Fibroblast of lung (primary cell): ENCODE measurements at places on chromosomes 1 and 21. TPM values are rescaled to one million over a fixed set of nuclear protein-coding genes. Genes with fewer than 3 reads are reported as not detected.
A peak's percentile ranks its signal among the peaks of the same experiment; 100 is the strongest.

GRCh38 chr1:218480137-218480536 is 135.0 kb downstream of the TGFB2 start:
- peak; percentile 98 for DNase-seq

DNA sequence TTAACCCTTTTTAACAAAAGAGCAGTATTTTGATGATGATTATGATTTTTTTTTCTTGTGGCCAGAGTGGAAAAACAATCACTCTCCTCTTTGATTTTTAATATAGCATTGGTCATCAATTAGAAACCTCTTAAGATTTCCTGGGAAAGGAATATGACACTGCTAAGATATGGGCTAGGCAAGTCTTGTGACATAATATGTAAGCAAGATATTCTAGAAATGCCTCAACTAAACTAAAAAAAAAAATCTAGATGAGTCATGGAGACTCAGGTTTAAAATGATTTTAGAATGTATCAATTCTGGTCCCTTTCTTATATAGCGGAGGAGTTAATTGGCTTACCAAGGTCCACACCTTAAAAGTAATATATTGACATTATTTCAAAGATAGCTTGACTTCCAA is 60.3 kb upstream of the JUN start:
- peak; percentile 36 for DNase-seq

- no peak for DNase-seq
Measured at GRCh38 chr1:168947041-168947440, 159.4 kb upstream of the ATP1B1 start.

DNA sequence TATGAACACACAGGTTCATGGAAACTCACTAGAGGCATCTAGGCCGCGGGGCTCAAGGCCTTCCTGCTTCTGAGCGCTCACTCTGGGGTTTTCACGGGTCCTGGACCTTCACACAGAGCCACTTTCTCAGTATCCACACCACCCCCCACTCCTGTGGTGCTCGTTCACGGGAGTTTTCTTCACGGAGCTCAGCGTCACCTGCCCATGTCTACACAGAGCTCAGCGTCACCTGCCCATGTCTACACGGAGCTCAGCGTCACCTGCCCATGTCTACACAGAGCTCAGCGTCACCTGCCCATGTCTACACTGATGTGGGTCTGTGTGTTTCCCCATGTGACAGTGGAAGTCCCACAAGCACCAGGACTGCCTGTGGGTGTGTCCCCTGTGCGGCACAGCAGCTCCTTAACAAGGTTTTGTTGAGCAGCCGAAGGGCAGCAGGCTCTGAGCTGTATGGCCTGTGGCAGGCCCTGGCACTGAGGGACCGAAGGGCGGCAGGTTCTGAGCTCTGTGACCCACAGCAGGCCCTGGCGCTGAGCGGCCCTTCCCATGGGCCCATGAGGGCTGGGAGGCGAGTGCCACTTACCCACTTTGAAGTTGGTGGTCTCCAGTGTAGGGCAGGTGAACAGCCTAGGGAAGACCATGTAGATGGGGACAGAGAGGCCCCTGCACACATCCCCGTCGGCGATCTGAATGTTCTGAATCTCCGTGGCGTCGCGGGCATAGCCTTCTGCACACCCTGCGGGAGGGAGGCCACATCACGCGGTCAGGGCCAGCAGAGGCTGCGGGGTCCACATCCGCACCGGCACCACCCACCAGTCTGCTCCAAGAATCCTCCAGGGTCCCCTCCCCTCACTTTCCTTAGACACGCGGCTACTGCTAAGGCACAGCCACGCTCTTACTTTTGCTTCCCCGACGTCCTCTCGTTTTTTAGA is 39.8 kb downstream of the VPS26C start:
- no peak for DNase-seq

DNA sequence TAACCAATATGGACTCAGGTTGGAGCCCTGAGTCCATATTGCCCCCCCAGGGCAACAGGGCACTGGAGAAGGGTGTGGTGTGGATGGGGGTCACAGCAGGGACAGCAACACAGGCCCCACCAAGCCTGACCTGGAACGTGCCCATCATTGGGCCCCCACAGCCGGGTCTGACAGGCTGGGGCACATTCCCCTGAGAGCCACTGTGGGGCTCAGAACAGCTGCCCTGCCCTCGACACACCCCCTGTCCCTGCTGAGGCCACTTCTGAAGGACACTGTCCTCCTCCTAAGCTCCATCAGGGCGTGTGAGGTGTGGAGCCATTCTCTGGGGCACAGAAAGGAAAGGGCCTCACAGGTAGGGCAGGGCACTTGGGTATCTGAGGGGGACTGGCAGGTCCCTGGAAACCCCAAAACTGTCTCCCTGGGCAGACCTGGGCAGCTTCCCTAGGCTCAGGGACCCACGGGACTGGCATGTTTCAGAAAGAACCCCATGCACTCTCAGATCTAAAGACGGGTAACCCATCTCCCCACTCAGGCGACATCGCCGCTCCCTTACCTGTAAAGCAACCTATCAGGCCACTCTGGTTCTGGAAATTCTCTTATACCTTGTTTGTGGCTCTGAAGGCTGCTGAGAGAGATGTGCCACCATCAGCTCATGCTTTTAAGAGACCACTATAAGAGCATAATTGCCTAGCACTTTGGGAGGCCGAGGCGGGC is 95.5 kb downstream of the DMRTB1 start:
- DNase-seq, result no peak

GRCh38 chr1:57782357-57782756 is 358.5 kb upstream of the DAB1 start:
- no peak for DNase-seq

- DNase-seq, result no peak
Measured at GRCh38 chr1:212354464-212354863, 60.2 kb downstream of the PACC1 start.

DNA sequence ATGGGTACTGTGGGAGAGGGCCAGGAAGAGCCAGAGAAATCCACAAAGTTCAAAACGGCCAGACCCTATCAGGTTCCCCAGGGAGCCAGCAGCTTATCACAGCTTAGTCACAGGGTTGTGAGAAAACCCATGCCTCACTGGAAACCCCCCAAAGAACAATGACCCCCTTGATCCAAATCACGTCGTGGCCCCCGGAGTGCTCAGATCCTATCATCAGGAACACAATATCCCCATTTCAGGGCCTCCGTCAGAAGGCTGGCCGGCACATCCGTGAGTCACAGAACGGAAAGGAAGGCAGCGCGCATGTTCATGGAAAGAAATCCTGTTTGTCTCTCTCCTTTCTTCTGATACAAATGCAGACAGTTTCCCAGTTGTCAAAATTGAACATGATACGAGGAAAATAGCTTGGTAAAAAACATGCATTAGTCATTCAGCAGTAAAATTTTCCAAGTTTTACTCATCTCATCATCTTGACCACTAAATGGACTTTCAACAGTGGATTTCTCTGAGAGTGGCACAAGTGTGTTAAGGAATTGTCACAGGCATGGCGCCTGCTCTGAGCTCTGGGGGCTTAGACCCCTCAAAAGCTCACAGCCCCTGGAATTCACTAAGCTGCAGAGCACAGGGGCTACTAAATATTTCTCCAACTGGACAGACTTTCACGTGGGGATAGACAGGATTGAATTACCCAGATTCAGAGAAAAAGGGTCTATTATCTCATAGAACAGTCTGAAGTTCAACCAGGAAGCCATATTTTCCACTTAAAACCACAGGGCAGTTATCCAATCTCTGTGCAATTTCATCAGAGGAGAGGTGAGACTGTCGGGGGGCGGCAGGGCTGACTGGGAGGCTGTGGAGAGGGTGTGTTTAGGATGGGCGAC is 124.8 kb downstream of the RIPK4 start:
- DNase-seq, result peak; percentile 93

DNA sequence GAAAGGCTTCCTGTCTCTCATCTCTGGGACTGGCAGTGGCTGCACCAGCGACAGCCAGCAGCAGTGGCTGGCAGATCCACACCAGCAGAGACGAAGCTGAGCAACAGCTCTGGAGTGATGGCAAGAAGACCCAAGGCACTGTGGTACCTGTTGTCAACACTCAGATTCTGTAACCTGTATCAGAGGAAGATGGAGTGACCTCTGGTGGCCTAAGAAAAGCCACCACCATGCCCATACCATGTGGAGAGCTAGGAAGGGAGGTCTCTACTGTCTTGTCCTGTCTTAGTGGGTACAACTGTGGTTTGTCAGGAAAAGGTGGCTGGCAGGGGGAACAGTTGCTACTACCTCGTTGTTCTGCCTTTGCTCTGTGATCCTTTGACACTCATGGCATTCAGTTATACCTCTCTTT is 22.5 kb upstream of the RHBDL2 start:
- DNase-seq, result no peak

KMO gene
- not detected in 2 replicates for total RNA-seq

DNA sequence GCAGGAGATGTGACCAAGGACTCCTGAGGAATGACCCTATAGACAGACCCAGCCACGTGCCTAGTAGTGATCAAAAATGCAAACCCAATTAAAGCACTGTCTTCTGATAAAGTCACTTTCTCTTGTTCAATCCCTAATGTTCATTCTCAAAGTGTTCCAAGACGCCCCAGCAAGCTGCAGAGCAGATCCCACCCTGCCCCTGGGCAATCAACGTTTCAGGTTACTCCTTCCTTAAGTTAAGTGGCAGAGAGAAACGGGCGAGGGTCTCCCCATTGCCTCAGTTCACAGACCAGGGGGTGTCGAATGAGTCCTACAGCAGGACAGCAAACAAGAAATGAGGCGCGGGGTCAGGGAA is 699 bp upstream of the RGS2 start:
- DNase-seq, result no peak

MX2 gene
- 3.6 and 5.4 TPM in 2 replicates for total RNA-seq

GRCh38 chr1:8632102-8632501 is 185.3 kb downstream of the RERE start:
- DNase-seq, result no peak
